ENCODE measurements at places on chromosomes 12 and 14.
A peak's percentile ranks its signal among the peaks of the same experiment; 100 is the strongest.

DNA sequence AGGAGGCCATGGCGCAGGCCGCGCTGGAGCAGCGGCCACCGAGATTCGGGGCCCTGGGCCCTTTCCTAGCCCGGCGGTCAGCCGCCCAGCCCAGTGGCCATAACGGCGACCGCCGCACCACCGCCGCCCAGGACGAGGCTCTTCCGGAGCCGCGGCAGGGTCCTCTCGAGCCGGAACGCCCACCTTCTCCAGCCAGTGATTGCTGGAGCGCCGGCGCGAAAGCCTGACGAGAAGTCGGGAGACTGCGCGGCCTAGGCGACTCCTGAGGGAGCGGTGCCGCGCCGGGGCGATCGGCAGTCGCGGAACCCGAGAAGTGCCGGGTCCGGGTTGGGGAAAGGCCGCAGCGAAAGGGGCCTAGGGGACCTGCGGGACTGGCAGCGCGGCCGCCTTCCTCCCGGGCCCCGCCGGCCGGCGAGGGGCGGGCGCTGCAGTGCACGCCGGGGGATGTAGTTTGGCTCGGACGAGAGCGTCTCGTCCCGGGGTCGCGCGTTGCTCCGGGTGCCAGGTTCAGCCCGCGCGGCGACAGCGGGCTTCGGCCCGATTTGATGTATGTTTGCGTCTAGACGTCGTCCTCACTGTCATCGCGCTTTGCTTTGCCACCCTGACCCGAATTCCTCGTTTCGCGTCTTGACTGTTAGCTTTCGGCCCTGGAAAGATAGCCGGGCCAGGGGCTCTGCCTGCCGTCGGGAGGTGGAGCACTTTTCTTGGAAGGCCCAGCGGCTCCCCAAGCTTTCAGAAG lies at the start of gene VTI1B:
TSS of gene VTI1B (minus strand) at position 153 of the 739 bp plus-strand sequence. CDS start at position 10, 143 bp downstream.
- peak; percentile 86 for ATAC-seq
- peak within 1 kb of the TSS; percentile 83 for H3K4me3 ChIP-seq

GRCh38 chr12:34386016-34386415 lies 363.7 kb downstream of the ALG10 start:
- H3K27me3 ChIP-seq = no peaks in the 10 kb centered on the region
- no peak overlapping the region for H3K27ac ChIP-seq
- H3K4me3 ChIP-seq = no peak overlapping the region
- no peaks in the 10 kb centered on the region for H3K36me3 ChIP-seq

DNA sequence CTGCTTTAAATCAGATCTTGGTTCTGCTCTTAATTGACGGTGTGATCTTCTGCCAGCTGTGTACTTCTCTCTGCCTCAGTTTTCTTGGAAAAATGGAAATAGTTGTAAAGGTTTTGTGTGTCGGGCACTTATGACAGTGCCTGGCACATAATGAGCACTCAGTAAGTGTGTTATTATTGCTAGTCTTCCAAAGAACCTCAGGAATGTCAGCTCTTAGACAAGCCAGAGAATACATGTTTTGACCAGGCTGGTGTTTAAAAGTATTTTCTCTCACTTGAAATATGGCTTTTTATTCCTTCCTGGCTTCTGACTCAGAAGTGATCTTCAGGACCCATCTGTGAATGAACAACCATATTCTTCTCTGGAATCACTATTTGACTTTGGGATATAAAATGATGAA lies 304.1 kb downstream of the SNAPC1 start:
- no peaks in the 10 kb centered on the region for H3K4me1 ChIP-seq
- no peak overlapping the region for H3K4me3 ChIP-seq
- H3K36me3 ChIP-seq = no peaks in the 10 kb centered on the region

DNA sequence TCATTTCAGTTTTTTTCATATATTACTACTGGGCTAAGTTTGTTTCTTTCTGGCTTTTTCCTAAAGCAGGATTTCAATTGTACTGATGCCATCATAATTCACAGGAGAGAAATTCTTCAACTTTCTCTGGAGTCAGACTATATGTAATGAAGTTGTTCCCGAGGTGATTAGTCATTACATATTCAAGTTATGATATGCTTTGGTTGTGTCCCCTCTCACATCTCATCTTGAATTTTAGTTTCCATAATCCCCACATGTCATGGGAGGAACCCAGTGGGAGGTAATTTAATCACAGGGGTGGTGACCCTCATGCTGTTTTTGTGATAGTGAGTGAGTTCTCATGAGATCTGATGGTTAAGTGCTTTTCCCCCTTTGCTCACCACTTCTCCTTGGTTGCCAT lies 227.5 kb upstream of the LRIG3 start:
- ATAC-seq = no peak
- H3K4me3 ChIP-seq = no peak overlapping the region
- H3K27me3 ChIP-seq = peaks cover 6% of the 10 kb centered on the region

DNA sequence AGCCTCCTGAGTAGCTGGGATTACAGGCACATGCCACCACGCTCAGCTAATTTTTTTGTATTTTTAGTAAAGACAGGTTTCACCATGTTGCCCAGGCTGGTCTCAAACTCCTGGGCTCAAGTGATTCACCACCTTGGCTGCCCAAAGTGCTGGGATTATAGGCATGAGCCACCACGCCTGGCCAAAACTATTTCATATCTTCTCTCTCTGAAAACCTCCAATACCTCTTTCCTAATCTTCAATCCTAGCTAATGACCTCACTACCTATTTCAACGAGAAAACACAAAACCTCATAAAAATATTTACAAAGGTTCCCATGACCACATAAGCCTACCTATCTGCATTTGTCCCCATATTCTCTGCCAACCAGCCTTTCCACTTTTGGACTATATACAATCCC lies 32.3 kb upstream of the ANKS1B start:
- H3K27me3 ChIP-seq = no peaks in the 10 kb centered on the region
- no peak overlapping the region for H3K4me3 ChIP-seq
- no peaks in the 10 kb centered on the region for H3K4me1 ChIP-seq
- peaks cover 5% of the 10 kb centered on the region for H3K36me3 ChIP-seq
